ENCODE measurements at places on chromosomes 1 and 21. TPM values are rescaled to one million over a fixed set of nuclear protein-coding genes. Genes with fewer than 3 reads are reported as not detected.

Gene DNALI1
- not detected for total RNA-seq

Gene CRB1
- 0.55 TPM for total RNA-seq

Gene CCDC30
- 7.0 TPM for total RNA-seq

Gene FCMR
- total RNA-seq, result 588 TPM

Gene NTNG1
- total RNA-seq, result not detected

Gene AMY1B
- not detected for total RNA-seq

Gene FTCD
- 1.7 TPM for total RNA-seq
